ENCODE measurements at places on chromosomes 2 and 18.

- DNase-seq: no peak
These were observed 342.4 kb downstream of the TNS1 start for GRCh38 chr2:217660423-217660822.

DNA sequence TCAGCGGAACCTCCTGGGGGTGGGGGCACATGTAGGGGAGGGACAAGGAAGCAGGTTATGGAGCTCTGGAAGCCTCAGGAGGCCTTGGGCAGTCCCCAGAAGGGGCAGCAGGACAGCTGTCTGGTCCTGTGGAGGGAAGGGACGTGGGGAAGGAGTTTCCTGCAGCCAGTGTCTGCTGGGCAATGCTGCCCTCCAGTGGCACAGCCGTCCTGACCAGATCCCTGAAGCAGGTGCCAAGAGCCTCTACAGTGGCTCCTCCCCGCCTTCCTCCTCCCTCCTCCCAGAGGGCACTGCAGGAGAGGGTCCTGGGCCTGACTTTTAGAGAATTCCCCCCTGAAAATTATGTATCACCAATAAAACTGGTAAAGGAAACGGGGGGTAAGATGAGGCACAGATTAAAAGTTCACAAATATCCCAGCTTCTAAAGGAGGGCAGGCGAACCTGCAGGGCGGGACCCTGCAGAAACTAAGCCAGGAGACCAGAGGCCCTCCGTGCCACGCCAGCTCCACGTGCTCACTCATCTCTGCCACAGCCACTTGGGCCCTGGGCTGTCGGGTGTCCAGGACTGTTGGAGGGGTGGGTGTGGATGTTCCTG is 258.5 kb downstream of the TWIST2 start:
- DNase-seq: peak; percentile 90

DNA sequence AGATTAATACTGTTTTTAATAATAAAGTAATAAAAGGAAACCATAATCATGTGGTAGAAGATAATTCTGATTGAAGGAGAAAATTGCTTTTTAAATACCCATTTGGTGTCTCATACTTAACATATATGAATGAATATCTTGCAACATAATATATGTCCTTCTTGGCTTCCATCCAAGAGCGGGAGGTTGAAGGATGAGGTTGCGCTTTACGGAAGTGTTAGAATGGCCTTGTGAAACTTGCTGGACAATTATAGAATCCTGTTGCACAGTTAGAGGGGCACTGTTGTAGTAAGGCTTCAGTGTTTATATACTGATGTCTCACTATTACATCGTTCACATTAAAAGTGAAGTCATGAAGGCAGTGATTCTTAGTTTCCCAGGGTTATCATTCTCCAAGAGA is 9.4 kb downstream of the INSIG2 start:
- no peak for DNase-seq

- DNase-seq: no peak
These were observed 3.4 kb downstream of the AQP4 start for GRCh38 chr18:26862084-26862483.

DNA sequence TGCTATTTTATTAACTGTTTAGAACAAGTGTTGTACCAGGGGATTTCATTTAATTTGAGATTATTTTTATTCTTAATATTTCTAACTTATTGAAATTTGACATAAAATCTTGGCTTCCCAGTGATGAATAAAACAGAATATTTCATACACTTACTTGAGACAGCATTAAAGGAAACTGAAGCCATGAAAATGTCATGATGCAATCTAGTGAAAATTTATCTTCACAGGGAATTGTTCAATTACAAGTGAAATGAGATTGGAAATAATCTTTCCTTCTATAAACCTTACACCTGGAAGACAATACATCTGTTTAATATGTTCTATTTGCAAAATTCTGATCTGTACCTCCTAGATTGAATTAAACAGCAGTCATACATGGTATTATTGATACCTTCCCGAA is 511.0 kb upstream of the CDH7 start:
- no peak for DNase-seq

GRCh38 chr2:190627448-190628412 is 21.2 kb upstream of the NAB1 start:
- peak; percentile 73 for DNase-seq

DNA sequence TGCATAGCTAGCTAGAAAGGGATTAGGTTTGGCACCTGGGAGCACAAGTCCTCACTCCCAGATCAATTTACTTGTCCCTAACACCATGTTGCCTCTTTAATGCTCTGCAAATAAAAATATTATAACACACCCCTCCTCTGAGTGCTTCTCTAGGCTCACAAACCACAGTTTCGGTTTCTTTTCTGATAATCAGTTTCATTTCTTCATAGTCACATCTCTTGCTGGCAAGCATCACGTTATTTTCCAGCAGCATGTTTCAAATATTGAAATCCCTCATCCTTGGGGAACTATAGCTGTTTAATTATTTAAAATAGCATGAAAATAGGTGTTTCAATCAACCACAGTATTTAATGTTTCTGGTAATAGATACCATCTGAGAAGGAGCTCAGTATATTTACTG is 13.9 kb upstream of the SMCHD1 start:
- peak; percentile 28 for DNase-seq

GRCh38 chr2:219542931-219543595 is 546 bp downstream of the CHPF start:
- DNase-seq: no peak
